ENCODE measurements at places on chromosomes 12 and 14.

DNA sequence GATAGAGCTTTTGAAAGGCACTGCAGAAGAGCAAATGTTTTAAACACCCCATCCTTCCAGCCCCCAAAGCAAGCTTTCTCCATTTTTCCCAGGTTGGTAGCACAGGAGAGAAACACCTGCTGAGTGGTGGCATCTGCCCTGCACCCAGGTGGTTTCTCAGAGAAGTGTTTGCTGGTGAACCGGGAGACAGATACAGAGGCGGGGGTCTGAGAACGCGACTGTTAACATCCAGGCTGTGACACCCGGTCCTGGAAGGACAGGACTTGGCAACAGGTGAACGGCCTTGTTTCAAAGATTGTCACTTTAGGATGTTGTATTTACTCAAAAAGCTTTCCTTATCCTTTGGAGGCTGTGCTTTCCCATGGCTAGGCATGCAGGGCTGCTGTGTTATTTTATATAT lies 18.5 kb downstream of the MMAB start:
- no peak for DNase-seq

DNA sequence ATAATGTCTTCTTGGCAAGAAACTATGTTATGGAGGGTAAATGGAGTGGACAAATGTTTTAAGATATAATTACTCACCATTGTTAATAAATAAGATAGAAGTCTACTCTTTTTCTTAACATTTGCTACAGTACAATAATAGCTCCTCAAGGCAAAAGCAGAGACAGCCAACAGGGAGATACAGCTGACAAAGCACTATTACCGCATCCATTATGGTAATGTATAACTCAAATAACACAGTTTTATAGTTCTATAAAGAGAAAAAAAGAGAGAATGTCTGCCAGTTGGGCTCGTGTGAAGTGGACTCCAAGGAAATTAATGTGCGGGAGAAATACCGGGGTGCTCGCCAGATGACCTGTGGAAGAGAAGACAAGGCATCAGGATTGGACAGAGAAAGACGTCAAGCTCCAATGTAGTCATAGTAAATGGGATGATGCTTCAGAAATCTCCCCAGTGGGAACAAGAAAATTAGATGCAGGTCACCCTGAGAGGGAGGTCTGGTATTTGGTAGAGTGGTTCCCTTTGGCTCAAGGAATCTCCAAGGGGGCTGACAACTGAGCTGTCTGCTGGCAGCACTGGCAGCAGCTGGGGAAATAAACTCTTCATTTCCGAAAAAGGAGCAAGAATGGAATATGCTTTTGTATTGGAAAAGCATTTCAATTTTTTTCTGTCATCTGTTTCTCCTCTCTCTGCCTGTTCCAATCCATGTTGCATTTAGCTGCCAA lies 343.9 kb downstream of the LRFN5 start:
- no peak for DNase-seq

- DNase-seq = no peak
These were observed 95.3 kb downstream of the CATSPERB start for GRCh38 chr14:91636604-91637003.

GRCh38 chr14:54387328-54387727 lies 9.5 kb upstream of the CDKN3 start:
- DNase-seq = no peak

GRCh38 chr12:115716551-115716950 lies 560.9 kb downstream of the MED13L start:
- DNase-seq = no peak

DNA sequence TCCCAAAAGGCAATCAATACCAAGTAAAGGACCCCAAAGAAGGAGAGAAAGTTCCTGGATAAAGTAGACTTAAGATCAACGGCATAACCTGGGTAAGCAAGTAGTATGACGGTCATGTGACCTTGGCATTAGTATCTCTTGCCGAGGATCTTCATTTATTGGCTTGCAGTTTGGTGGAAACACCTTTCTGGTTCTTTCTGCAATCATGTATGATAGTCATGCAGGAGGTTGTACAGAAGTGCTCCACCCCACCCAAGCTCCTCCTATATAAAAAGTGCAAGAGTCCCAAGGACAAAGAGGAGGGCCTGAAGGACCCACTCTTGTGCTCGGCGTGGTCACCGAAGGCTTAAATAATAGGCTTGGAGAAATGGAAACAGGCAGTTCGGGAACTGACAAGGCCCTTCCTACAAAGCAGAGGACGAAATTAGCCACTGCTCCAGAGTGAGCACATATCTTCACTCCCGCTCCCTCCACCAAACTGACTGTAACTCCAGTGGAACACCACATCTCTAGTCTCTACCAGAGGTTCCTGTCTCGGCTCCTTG lies 750 bp downstream of the CS start:
- DNase-seq = peak; percentile 10

GRCh38 chr12:24455811-24456210 lies 493.1 kb downstream of the BCAT1 start:
- DNase-seq = no peak

GRCh38 chr14:70468731-70469130 lies 16.8 kb downstream of the ADAM21 start:
- no peak for DNase-seq

DNA sequence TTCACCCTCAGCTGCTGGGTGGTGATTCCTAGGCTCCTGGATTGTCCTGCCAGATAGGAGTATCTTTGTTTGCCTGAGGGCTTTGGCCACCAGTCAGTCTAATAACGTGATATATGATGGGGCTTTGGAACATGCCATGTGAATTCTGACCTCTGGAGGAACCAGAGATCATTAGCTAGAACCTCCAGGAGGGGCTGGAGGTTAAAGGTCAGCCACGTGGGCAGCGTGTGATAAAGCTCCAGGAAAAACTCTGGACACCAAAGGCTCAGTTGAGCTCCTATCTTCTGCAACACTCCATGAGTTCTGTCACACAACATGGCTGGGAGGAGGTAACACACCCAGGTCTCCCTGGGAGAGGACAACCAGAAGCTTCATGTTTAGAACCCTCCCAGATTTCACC lies 251.1 kb downstream of the DAD1 start:
- no peak for DNase-seq

DNA sequence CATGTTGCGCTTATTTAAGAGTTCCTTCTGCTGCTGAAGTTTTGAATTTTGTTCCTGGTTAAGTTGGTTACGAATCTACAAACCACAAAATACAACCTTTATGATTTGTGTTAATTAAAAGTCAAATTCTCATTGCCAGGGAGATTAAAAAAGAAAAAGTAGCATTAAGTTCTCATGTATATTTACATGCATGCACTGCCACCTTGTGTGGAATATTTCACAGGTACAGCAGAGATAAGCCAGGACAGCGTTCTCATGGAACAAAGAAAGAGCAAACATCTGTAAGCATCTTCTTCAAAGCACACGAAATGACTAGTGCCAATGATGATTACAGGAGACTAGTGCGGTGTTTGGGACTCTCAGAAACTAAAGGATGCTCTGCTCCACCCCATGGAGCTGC lies 34.2 kb downstream of the ZFYVE21 start:
- no peak for DNase-seq

DNA sequence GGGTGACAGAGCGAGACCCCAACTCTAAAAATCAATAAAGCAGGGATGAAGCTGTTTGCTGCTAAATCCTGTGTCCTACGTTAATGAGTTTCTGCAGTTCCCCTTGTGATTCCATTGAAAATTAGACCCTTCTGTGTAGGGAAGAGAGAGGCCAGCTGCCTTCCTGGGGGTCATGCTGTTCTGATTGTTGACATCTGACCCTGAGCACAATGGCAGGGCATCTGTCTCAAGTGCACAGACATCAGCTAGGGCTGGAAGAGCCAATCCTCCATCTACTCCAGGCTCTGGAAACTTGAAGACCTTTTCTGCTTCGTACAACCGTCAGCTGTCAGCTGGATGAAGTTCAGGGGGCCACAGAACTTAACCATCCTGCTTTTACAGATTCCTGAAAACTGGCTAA lies 10.1 kb downstream of the FBXL14 start:
- DNase-seq = no peak

DNA sequence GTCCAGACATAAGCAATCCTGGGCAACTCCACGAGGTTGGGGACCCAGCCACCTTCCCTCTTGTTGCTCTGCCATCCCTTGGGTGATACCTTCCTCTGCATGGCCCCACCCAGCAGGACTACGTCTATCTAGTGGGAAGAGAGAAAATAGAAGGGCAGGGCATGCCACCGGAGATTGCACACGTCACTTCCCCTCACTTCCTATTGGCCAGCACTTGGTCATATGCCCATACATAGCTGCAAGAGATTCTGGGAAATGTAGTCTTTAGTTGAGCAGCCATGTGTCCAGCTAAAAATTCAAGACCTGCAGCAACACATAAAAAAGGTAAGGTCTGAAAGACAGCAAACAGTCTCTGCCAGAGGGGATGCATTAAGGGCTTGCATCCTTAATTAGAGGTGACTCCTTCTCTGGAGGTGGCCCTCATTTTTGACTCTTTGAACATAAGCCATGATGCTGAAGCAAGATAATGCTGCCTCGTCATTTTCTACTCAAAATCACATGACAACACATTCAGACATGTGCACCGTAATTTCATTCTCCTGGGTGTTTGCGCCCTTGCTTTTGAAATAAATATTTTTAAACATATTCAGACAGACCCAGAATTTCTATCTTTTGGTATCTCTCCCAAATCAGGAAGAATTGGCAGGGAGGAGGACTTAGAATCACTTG lies 91.8 kb upstream of the PWP1 start:
- DNase-seq = no peak

- DNase-seq = peak; percentile 53
These were observed 9.1 kb downstream of the PRKCH start for GRCh38 chr14:61330511-61330910.

- no peak for DNase-seq
These were observed 53.0 kb upstream of the ANP32D start for GRCh38 chr12:48419116-48419935.

- peak; percentile 5 for DNase-seq
These were observed 456.7 kb upstream of the SEL1L start for GRCh38 chr14:81990312-81990761.

DNA sequence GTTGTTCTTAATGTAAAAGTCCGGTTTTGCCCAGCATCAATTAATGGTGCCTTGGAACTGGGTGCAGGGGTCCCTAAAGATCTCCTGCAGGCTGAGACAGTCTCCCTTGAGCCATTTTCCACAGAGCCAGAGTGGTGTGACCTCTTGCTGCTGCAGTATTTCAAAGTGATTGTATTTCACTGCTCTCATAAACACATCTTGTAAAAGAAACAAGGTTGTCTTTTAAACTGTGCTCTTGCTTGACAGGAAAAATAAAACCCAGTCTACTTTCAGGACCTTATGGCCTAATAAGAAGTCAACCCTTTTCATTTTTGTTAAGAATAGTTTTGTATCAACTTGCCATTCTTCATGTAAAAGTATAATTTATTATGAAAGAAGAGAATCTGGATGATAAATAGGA lies 44.7 kb downstream of the TMEM117 start:
- no peak for DNase-seq

DNA sequence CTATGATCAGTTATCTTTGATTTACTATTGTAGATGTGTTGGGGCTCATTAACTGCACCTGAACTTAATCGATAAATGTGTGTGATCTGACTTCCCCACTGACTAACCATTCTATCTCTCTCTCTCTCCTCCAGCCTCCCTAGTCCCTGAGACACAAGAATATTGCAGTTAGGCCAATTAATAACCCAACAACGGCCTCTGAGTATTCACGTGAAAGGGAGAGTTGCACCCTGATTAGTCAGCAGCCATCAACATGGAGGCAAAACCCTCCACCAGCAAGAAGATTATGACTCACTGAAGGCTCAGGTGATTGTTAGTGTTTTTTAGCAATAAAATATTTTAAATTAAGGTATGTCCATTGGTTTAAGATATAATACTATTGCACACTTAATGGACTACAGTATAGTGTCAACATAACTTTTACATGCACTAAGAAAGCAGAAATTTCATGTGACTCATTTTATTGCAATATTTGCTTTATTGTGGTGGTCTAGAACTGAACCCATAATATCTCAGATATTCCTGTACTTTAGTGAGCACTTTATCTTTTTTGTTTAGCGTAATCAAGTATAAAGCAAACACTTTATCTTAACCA lies 77.1 kb upstream of the PTGDR start:
- no peak for DNase-seq

DNA sequence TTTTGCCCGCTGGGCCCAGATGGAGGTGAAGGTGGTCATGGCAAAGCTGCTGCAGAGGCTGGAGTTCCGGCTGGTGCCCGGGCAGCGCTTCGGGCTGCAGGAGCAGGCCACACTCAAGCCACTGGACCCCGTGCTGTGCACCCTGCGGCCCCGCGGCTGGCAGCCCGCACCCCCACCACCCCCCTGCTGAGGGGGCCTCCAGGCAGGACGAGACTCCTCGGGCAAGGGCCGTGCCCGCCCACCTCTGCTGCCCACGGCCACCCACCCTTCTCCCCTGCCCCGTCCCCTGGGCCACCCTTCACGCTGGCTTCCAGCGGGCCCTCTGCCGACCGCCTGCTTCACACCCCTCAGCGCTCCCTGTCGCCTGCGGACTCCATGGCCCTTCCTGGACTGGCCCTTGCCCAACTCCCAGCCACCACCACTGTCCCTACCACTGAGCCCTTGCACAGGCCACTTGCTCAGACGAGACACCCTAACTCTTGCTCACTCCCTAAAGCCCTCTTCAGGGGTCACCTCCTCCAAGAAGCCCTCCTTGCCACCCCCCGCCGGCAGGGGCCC lies 42.5 kb downstream of the CYP46A1 start:
- DNase-seq = no peak

DNA sequence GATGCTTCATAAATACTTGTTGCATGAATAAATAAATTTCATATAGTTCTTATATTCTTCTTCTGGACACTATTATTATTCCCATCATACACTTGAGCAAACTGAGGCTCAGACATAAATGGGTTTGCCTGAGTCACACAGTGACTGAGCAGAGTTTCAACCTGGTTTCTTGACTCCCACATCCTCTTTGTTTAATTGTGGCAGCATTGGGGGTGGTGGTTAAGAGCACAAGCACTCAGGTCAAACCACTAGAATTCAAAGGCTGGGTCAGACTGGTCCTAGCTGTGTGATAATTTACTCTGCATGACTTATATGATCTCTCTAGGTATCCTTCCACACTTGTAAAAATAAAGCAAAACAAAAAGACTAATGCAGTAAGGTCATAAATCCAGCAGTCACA lies 274.9 kb upstream of the SRRM4 start:
- no peak for DNase-seq

All from activated naive CD8-positive, alpha-beta T cell treated with anti-CD3 and anti-CD28 coated beads for 36 hours (primary cell).